ENCODE measurements at places on chromosomes 11 and 22. TPM values are rescaled to one million over a fixed set of nuclear protein-coding genes. Genes with fewer than 3 reads are reported as not detected.
A peak's percentile ranks its signal among the peaks of the same experiment; 100 is the strongest.

- no peaks in the 10 kb centered on the region for H3K36me3 ChIP-seq
- H3K4me3 ChIP-seq: no peak overlapping the region
- H3K27me3 ChIP-seq: peaks cover 4% of the 10 kb centered on the region
- no peaks in the 10 kb centered on the region for H3K4me1 ChIP-seq
Observed at GRCh38 chr11:111018566-111018965, 227.0 kb upstream of the POU2AF2 start.

- no peaks in the 10 kb centered on the region for H3K4me1 ChIP-seq
- peaks cover 16% of the 10 kb centered on the region for H3K36me3 ChIP-seq
- H3K4me3 ChIP-seq: no peak overlapping the region
- H3K27ac ChIP-seq: no peak overlapping the region
Observed at GRCh38 chr11:107385361-107385981, 72.2 kb downstream of the CWF19L2 start.

GRCh38 chr11:77047007-77047927, 13.1 kb downstream of the B3GNT6 start:
- H3K4me3 ChIP-seq: peak overlapping the region; percentile 47
- peak; percentile 79 for DNase-seq

DNA sequence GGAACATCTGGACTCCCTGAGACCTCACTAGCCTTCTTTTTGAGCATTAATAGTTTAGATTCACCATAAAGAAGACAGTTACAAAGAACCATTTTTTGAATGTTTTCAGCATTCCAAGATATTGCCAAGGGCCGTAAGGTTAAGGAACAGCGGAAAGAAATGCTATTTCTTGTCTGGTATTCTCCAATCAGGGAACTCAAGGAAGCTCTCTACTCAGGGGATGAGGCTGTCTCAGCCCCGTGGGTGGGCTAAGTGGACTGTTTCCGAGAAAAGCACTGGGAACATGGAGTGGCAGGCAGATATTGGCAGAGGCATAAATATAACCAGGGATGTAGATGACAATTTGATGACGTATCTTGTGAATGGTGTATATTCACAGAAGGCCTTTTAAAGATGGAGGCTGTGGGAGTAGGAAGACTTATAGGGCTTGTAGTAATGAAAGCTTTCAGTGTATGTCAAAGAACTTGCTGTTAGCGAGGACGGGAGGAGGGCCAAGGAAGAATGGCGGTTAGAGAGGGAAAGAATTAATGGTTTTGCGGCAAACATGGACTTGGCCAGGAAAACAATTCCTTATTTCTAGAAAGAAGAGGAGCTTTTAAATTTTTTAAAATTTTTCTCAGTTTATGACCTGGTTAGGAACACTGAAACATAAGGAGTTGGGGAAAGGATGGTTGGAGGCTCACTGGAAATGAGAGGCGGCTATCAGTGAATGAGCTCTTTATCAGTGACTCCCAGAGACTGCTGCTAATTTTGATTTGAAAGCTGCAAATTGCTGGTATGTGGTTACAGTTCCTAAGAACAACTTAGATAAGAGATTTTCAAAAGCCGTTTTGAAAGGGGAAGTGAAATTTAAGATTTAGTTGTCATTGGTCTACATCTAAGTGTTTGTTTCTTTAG, 64.6 kb downstream of the ST3GAL4 start:
- H3K36me3 ChIP-seq: no peaks in the 10 kb centered on the region
- no peak for DNase-seq
- H3K4me1 ChIP-seq: peaks cover 20% of the 10 kb centered on the region
- no peak overlapping the region for H3K27ac ChIP-seq

DNA sequence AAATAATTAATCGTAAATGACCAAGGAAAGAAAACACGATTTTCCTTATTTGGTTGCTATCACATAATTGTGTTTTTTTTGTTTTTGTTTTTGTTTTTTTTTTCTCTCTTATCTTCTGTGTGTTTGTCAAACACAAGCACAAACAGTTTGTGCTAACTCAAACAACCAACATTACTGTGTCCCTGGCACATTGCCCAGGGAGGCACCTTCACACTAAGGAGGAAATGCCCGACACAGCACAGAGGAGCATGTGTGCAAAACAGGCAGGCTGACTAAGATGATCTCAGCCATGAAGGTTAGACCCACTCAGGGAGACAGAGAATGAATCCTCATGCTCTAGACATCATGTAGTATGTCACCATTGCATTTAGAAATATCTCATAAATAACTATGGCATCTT, 130.1 kb downstream of the SOX6 start:
- no peaks in the 10 kb centered on the region for H3K36me3 ChIP-seq
- H3K4me1 ChIP-seq: no peaks in the 10 kb centered on the region
- no peak overlapping the region for H3K4me3 ChIP-seq
- no peak for DNase-seq
- no peaks in the 10 kb centered on the region for H3K27me3 ChIP-seq

GRCh38 chr11:6438979-6439571, 1.7 kb downstream of the HPX start:
- no peaks in the 10 kb centered on the region for H3K27me3 ChIP-seq
- H3K4me3 ChIP-seq: no peak overlapping the region
- H3K27ac ChIP-seq: no peak overlapping the region
- peak; percentile 32 for DNase-seq

GRCh38 chr11:92811341-92811740, 158.1 kb upstream of the MTNR1B start:
- no peak overlapping the region for H3K4me3 ChIP-seq
- H3K27me3 ChIP-seq: no peaks in the 10 kb centered on the region
- no peak for DNase-seq
- no peak overlapping the region for H3K27ac ChIP-seq
- no peaks in the 10 kb centered on the region for H3K4me1 ChIP-seq

DNA sequence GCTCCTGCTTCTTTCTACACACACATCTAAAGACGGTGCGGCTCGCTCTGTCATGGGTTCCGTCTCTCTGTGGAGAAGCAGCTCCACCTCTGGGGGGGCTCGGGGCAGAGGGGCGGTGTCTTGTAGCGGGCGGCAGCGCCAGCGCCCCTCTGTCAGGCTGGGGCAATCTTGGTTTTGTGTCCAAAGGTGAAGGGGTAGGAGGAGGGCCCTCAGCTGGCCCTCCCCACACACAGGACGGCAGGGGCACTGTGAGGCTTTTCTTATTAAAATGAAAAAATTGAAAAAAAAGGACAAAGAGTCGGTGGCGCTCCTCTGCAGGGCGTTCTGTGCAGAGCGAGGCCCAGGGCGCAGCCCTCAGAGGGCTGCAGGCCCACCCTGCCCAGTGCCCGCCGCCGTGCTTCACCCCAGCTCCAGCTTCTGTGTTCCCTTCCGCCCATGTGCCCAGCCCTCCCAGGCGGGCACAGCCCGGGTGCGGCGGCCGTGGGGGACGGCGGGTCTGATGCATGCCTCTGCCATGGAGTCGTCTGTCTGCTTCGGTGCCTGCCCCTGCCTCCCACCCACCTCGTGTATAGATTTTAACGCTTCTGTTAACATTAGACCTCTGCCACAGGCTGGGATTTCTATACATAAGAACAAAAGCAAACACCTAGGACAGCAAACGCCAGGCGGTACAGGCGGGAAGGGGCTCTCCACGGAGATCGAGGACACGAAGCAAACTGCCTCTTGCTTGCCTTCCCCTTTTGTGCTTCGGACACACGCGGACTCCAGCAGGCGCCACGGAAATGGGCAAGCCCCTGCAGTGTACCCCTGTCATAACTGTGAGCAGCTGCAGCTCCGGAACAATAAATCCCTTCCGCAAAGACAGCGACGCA, 24.5 kb downstream of the MOB2 start:
- no peaks in the 10 kb centered on the region for H3K4me1 ChIP-seq
- peaks cover 6% of the 10 kb centered on the region for H3K36me3 ChIP-seq
- DNase-seq: no peak
- H3K27ac ChIP-seq: no peak overlapping the region
- no peak overlapping the region for H3K4me3 ChIP-seq

Gene C22orf15
- total RNA-seq: 0.60 TPM

- H3K4me1 ChIP-seq: peaks cover 5% of the 10 kb centered on the region
- H3K27me3 ChIP-seq: peaks cover 5% of the 10 kb centered on the region
- DNase-seq: peak; percentile 11
- no peak overlapping the region for H3K4me3 ChIP-seq
- H3K36me3 ChIP-seq: no peaks in the 10 kb centered on the region
- no peak overlapping the region for H3K27ac ChIP-seq
Observed at GRCh38 chr11:69356703-69357457, 62.9 kb downstream of the MYEOV start.

Gene HTR3A
- total RNA-seq: not detected

DNA sequence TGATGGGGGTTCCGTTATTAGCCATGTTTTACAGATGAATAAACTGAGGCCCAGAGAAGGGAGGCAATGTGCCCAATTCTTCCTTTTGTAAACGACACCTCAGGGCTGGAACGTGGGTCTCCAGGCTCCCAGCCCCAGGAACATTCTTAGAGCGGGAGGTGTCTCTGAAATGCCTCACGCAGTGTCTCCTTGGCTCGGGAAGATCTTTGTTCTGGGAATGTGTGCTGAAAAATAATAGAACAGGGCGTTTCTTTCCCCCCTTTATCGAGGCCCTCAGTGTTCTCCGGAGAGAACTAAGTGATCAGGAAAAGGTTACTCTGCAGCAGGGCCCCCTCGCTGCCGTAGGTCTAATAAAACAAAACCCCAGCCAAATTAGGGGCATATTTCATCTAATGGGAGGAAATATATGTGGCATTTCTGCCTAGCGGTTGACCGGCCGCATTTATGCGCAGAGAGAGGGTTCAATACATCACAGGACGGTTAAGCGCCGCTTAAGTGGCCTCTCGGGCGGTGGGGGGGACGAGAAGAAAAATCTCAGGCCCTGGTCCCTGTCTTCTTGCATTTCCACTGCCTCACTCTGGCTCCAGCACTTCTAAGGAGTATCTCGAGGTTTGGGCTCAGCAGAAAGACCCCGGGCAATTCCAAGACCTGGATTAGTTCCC, 564.3 kb downstream of the MN1 start:
- DNase-seq: no peak
- H3K4me1 ChIP-seq: no peaks in the 10 kb centered on the region

- no peak for DNase-seq
- peaks cover 13% of the 10 kb centered on the region for H3K27me3 ChIP-seq
- no peaks in the 10 kb centered on the region for H3K36me3 ChIP-seq
- no peak overlapping the region for H3K4me3 ChIP-seq
- H3K27ac ChIP-seq: no peak overlapping the region
Observed at GRCh38 chr22:18048441-18048898, 24.1 kb upstream of the MICAL3 start.

DNA sequence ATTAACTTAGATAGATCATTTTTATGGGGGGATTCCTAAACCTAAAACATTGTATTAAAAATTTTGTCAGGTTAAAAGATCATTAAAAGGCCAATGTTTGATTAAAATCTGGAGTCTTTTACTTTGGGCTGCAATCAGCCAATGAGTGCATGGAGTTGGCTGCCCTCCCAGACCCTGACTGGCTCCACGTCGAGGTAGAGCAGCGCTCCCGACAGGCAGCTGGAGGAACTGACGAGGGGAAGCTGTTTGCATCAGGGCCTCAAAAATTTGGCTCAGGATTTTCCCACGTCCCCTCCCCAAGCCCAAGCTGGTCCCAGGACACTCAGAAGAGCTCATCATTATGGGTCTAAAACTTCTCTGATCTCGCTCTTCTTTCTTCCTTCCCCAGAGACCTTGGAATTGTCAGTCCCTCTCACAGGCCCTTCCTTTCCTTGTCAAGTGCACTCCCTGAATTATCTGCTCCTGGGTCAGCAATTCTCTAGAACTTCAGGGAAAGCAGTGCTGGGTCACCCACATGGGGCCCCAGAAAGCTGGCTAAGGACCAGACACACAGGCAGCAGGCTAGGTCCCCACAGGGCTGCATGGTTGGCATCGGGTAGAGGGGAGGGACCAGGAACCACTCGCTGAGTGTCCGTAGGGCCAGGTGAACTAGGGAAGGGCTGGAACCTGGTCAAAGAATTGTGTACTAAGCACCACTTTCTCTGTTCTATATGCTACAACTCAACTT, 119.6 kb upstream of the IGLL5 start:
- H3K4me3 ChIP-seq: no peak overlapping the region
- peaks cover 9% of the 10 kb centered on the region for H3K27me3 ChIP-seq
- no peak for DNase-seq
- no peak overlapping the region for H3K27ac ChIP-seq
- H3K36me3 ChIP-seq: no peaks in the 10 kb centered on the region
- no peaks in the 10 kb centered on the region for H3K4me1 ChIP-seq

DNA sequence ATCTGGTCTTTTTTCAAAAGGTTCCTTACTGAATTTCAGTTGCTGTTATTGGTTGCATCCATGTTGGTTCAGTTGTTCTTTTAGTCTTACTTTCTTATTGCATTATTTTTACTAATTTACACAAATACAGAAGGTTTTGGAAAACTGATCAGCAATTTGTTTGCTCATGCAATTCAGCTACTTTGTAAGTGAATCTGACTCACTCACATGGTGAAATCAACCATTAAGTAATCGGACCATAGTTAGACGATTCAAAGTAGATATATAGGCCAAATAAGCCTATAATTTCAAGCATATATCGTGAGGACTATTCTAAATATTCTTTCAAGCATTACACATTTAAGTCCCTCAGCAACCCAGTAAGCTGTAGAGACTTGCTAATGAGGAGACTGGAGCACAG, 41.7 kb downstream of the CCDC83 start:
- H3K27me3 ChIP-seq: peaks cover 6% of the 10 kb centered on the region
- no peak for DNase-seq
- no peak overlapping the region for H3K27ac ChIP-seq
- no peaks in the 10 kb centered on the region for H3K4me1 ChIP-seq
- H3K4me3 ChIP-seq: no peak overlapping the region

GRCh38 chr11:47607380-47607779, 13.2 kb upstream of the C1QTNF4 start:
- peaks cover 6% of the 10 kb centered on the region for H3K27me3 ChIP-seq
- no peak overlapping the region for H3K4me3 ChIP-seq
- DNase-seq: no peak
- H3K27ac ChIP-seq: no peak overlapping the region
- no peaks in the 10 kb centered on the region for H3K36me3 ChIP-seq

Gene KRTAP5-7
- not detected for total RNA-seq

DNA sequence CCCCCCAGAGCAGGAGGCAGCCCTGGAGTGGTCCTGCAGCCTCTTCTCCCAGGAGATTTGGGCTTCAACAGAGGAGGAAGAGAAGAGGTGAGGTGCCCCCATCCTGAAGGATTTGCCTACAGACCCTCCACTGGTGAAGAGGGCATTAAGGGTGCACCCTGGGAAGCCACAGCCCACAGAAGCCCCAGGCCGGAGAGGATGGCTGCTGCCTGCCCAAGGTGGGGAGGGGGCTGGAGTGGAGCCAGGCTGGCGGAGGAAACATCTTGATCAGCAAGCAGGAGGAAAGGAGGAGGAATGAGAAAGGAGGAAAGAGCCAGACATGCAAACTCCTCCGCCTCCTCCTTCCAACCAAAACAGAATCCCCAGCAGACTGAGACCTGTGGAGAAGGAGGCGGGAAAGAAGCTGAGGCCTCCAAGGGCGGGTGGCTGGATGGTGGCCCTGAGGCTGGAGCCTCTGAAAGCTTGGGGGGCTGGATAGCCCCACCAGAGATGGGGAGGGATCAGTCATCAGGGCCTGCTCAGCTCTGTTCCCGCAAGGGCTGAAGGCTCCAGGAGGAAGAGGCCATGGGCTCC, 31.3 kb downstream of the ARRB1 start:
- no peak for DNase-seq
- H3K4me3 ChIP-seq: no peak overlapping the region
- H3K36me3 ChIP-seq: no peaks in the 10 kb centered on the region
- no peaks in the 10 kb centered on the region for H3K27me3 ChIP-seq

- H3K27ac ChIP-seq: no peak overlapping the region
- no peak overlapping the region for H3K4me3 ChIP-seq
Observed at GRCh38 chr22:17943533-17944249, 80.7 kb downstream of the MICAL3 start.

GRCh38 chr11:73137262-73137943, 4.7 kb downstream of the FCHSD2 start:
- H3K4me1 ChIP-seq: peaks cover 33% of the 10 kb centered on the region
- no peak overlapping the region for H3K4me3 ChIP-seq
- H3K27me3 ChIP-seq: no peaks in the 10 kb centered on the region
- H3K27ac ChIP-seq: no peak overlapping the region
